Kidney epithelial cell (primary cell): ENCODE measurements at places on chromosomes 12 and 14.

DNA sequence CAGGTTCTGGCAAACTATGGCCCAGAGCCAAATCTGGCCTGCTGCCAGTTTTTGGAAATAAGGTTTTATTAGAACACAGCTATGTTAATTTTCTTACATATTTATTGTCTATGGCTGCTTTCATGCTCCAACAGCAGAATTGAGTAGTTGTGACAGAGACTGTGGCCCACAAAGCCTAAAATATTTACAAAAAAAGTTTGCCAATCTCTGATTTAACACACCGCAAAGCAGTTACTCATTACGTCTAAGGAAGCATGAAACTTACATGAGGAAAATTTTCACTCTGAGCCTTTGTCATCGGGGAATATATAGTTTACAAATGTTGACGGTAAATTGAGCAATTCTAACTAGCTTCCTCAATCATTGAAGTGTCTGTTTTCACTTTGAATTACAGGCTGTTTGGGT is 96.5 kb downstream of the UNC79 start:
- DNase-seq = no peak

GRCh38 chr12:54020591-54021405 is 7.4 kb upstream of the HOXC6 start:
- no peak for DNase-seq

DNA sequence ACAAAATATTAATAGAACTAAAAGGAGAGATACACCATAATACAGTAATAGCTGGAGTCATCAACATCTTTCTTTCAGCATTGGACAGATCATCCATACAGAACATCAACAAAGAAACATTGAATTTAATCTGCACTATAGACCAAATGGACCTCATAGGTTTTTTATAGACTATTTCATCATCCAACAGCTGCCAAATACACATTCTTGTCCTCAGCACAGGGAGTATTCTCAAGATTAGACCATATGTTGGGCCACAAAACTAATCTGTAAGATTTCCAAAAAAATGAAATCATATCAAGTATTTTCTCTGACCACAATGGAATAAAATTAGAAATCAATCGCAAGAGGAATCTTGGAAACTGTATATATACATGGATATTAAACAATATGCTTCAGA is 86.9 kb downstream of the FSCB start:
- no peak for DNase-seq

- no peak for DNase-seq
Observed at GRCh38 chr12:113347892-113348291, 10.5 kb upstream of the PLBD2 start.

- no peak for DNase-seq
Observed at GRCh38 chr12:110917961-110918360, 2.4 kb downstream of the MYL2 start.

GRCh38 chr12:23542187-23542586 is 407.3 kb downstream of the SOX5 start:
- DNase-seq = no peak

GRCh38 chr12:49518914-49519573 is 19.8 kb upstream of the KCNH3 start:
- DNase-seq = no peak

DNA sequence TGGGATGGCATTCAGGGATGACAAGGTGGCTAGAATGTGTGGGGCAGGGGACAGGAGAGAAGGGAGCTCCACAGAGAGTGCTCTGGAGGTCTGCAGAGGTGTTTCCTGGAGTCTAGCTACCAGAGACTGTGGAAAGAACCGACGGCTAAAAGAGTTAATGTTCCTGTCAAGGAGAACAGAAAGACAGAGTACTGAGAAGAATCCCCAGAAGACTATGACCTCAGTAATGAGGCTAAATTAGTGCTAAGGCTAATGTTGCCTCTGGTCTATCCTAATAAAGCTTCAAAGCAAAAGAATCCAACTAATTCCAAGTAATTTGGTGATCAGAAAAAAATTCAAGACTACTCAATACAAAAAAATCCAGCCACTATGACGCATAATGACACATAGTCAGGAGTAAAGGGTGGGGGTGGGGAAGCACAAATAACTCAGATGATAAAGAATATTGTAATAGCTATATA is 44.7 kb downstream of the FERMT2 start:
- peak; percentile 60 for DNase-seq

- no peak for DNase-seq
Observed at GRCh38 chr14:88823968-88824313, 510 bp upstream of the TTC8 start.

GRCh38 chr12:124906606-124907261 is 7.7 kb downstream of the UBC start:
- peak; percentile 85 for DNase-seq

DNA sequence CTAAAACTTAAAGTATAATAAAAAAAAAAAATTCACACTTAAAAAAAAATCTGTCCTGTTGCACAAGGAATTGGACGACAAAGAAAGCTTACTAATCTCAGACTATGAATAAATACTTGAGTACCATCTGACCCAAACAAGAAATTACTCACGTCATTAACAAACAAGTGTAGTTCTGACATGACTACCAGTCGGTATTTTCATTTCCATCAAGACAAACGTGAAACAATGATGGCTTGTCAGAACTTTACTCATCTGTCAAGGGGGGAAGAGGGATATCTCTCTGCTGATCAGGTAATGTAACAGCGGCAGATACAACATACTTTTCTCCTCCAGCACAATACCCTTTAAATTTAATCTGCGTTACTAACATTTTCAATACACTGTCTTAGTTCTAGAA is 78.3 kb downstream of the CDK17 start:
- no peak for DNase-seq

DNA sequence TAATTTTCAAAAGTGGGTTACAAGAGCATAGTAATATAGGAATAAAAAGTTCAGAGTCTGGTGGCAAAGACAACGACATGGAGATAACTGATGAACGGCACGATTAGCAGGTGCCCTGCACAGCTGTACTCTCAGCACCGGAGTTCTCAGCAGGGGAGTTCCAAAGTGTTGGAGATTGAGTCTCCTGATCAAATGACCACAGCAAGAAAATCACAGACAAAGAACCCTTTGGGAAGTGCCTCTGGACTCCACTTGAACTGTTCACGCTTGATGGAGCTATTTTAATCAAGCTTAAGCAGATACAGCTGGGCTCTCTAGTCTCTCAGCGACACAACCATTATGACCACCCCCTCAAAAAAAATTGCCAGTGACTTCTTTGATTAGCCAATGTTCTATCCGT is 153.1 kb downstream of the ALG10B start:
- no peak for DNase-seq

DNA sequence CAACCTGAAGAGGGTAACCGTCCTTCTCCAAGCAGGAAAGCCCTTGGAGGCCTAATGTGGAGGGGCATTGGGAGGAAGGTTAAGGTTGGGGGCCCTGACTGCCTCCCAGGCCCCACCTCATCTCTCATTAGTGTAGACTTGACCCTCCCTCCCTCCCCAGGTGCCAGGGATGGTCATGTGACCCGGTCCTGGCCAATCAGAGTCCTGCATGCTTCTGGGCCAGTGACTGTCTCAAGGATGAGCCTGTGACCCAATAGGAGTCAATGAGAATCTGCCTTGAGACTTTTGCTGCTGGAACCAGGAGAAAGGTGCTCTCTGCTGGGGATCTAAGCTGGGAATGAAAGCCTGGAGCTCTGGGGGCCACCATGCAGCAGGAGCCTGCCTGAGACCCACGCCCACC is 70.8 kb downstream of the NCOR2 start:
- no peak for DNase-seq

DNA sequence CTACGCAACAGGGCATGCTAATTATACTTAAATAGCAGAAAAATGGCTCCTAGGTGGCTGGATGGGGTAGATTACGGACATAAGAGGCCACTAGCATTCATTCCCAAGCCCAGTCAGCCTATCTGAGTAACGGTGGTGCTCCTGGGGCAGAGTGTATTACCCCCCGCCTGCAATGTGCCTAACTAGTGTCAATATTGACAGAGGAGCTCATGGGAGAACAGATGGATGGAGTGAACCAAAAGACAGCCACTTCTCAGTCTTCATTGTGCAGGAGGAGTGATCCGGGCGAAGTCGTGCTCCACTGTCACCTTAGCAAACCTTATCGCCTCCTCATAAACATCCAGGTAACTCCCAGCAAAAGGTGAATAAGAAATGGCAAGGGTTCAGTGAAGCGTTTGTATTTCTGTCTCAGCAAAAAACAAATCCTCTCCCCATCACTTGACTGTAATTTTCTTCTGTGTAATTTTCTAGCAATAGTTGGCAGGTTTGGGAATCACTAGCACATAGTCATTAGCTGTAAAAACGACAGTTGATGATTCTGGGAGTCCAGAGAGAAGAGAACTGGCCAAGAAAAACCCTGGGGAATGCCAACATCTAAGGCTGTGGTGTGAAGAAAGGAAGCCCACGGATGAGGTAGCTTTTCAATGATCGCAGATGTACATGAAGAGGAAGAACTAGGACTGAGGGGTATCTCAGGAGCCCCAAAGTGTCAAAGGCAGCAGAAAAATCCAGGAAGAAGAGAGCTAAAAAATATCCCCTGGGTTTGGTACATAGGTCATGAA is 126.6 kb upstream of the BCL2L14 start:
- no peak for DNase-seq

DNA sequence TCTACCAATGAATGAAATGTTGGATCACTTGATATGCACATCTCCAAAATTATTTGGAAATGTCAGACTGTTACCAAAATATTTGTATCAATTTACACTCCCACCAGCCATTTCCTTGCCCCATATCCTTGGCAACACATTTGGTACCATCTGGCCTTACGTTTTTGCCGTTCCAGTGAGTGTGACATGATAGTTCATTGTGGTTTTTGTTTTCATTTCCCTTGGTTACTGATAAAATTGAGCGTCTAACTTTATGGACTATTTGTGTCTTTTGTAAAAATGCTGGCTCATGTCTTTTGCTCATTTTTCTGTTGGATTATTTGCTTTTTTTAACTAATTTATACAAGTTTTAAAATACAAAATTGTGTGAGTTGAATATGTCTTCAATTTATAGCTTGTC is 11.0 kb downstream of the KLHDC1 start:
- no peak for DNase-seq

DNA sequence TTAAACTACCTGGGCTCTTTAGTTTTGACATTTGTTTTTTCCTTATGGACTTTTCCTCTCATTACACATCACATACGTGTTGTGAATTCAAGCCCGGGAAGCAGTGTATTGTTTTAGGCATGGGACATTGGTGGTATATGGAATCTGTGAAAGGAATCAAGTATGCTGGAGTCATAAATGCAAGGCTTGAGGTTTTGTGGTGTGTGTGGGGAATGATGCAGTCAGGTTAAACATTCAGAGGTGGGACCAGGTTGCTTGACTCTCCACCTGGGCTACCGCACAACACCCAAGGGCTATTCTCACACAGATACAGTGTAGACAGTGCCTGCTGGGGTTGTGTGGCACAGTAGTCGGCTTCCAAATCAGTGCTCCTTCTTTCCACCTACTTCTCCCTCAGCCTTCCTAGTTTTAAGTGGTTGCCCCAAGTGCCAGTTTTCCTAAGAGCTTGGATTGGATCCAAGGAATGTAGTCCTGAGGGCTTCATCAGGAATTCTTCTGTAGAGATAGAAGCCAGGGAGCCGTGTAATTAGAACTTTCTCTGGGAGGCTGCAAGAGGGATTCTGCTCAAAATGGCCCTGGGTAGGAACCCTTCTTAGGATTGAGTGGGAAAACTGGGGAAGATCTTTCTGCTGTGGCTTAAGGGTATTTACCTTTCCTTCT is 243.7 kb downstream of the C12orf75 start:
- DNase-seq = peak; percentile 19

DNA sequence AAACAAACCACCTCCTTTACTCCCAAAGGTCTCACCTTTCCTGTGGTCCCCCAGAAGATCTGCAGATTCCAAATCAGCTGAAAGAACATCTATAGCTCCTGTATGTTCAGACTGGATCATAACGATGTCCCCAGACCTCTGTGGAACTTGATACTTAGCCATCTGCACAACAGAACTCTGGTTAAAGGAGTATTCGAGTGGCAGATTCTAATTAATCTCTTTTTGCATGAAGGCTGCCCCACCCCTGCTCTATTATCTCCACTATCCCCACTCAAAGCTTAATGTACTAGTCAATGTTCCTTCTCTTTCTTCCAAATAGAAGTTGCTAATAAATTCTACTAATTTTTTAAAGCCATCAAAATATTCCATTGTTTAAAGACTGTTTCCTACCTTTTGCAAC is 22.8 kb downstream of the GSTZ1 start:
- DNase-seq = no peak

DNA sequence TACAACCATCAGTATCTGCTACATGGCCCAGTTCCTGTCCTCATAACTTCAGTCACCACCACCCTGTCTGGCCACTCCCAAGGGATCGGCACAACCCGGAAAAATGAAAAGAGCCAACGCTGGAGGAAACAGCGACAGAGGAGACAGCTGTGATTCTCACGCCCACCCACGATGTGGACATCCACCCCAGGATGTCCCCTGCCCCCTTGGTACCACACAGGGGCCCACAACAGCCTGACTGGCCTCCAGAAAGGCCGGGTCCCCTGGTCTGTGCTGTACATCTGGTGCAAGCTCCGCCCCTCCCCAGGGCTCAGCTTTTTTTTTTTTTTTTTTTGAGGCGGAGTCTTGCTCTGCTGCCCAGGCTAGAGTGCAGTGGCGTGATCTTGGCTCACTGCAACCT is 12.5 kb downstream of the RPS6KL1 start:
- no peak for DNase-seq

- DNase-seq = no peak
Observed at GRCh38 chr12:60981473-60981872, 1278.7 kb upstream of the USP15 start.

DNA sequence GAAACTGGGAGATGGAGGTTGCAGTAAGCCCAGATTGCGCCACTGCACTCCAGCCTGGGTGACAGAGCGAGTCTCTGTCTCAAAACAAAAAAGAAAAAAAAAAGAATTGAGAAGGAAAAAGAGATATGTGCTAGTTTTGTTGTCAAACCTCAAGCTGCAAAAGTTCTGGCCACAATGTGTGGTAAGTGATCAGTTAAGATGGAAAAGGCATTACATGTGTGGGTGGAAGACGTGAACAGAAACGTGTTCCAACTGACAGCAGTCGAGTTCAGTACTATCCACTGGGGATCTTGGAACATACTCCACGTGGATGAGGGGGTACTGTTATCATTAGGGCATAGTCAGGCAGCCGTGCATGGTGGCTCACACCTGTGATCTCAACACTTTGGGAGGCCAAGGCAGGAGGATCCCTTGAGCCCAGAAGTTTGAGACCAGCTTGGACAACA is 17.3 kb downstream of the GPR68 start:
- DNase-seq = no peak

- DNase-seq = no peak
Observed at GRCh38 chr12:102080842-102081241, 19.1 kb upstream of the WASHC3 start.

GRCh38 chr14:89578156-89578555 is 161.1 kb upstream of the FOXN3 start:
- DNase-seq = no peak

DNA sequence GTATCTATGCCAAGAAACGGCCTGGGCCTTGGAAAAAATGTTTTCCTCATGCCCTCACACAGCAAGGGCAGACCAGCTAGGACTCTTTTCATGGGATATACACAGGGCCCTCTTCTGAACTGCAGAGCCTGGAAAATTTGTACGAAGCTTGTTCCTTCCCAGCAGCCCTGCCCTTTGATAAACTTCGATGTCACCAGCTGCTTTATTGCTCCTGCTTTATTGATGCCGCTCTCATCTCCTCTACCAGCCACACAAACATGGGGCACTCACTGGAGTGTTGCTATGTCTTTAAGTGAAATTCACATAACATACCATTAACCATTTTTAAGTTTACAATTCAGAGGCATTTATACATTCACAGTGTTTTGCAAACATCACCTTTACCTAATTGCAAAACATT is 197.9 kb downstream of the KTN1 start:
- no peak for DNase-seq
